ENCODE measurements at places on chromosomes 3 and 15. TPM values are rescaled to one million over a fixed set of nuclear protein-coding genes. Genes with fewer than 3 reads are reported as not detected.
A peak's percentile ranks its signal among the peaks of the same experiment; 100 is the strongest.

Gene FGF12
- total RNA-seq = 0.19 TPM

Gene CHRNA3
- total RNA-seq = 22.0 TPM

Gene THRB
- total RNA-seq = 2.2 TPM

Gene STAC
- total RNA-seq = 1.7 TPM

Gene THSD4
- 2.2 TPM for total RNA-seq

Gene C2CD4B
- total RNA-seq = 2.7 TPM

Gene CTXND1
- total RNA-seq = 0.05 TPM

Gene CRYGS
- total RNA-seq = 3.1 TPM

Gene CLRN1
- under 0.01 TPM for total RNA-seq

Gene IL5RA
- 0.85 TPM for total RNA-seq

Gene PSMD2
- total RNA-seq = 136 TPM

DNA sequence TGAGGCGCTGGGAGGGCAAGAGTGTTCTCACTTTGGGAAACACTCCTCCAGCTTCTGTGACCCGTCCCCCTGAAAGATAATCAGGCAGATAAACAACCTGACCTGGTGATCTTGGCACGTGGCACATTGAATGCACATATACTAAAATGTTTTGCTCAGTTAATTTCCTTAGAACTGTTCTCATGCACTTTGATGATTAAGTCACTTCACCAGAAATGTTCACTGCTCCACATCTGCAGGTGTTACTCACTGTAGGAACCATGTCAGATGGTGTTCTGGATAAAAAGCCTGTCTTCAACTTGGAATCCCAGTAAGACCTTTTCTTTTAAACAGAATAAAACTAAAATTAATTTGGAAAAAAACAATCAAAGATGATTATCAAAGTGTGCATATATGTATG is 24.6 kb upstream of the NIPA2 start:
- no peak overlapping the region for H3K4me3 ChIP-seq
- H3K27me3 ChIP-seq = no peaks in the 10 kb centered on the region
- no peaks in the 10 kb centered on the region for H3K4me1 ChIP-seq

DNA sequence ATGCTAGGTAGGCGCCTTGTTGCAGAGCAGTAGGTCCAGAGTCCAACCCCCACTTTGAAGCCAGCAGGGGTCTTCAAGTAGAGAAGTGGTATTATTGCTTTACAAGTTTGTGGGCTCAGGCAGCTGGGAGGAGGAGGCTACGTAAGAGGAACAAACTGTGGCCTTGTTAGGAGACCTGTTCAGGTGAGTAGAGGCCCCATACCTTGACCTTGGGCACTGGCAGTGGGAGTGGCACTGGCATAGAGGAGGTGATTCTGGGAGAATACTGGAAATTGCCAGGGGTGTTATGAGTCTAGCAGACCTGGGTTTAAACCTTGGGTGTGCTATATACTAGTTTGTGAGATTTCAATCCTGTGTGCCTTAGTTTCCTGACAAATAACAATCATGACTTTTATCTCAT is 34.6 kb upstream of the SCAANT1 start:
- H3K4me1 ChIP-seq = peaks cover 15% of the 10 kb centered on the region
- no peak for DNase-seq
- H3K27ac ChIP-seq = no peak overlapping the region
- H3K27me3 ChIP-seq = no peaks in the 10 kb centered on the region

GRCh38 chr15:71011503-71012155 is 103.6 kb upstream of the THSD4 start:
- H3K27me3 ChIP-seq = no peaks in the 10 kb centered on the region
- H3K36me3 ChIP-seq = no peaks in the 10 kb centered on the region
- no peaks in the 10 kb centered on the region for H3K4me1 ChIP-seq
- no peak overlapping the region for H3K27ac ChIP-seq
- DNase-seq = no peak

DNA sequence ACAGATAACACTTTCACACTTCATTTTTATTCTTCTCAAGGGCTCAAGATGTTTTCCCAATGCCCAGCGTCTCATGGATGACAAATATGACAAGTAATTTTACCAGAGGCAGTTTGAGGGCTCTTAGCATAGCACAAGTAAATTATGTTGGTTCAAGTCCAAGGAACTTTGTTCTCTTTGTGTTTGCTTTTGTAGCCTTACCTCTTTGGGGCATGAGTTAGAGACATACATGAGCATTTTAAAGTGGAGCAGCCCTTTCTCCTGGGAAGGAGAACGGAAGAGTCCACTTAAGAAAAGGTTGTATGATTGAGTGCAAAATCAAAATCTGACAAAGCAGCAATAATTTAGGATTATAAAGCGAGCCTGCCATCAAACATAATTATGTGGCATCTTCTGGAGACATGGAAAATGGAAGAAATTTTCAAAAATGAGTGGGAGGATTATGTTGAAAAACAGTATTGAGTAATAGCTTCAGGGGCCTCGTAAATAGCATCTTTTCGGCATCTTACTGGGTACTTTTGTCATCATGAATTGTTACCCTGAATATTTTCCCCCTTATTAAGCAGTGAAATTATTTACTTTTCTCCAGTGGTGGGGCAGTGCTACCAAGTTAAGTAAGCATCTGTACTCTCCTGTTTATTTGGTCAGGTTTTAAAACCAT is 65.9 kb downstream of the PGPEP1L start:
- no peak for DNase-seq
- peaks cover 86% of the 10 kb centered on the region for H3K4me1 ChIP-seq
- peaks cover 48% of the 10 kb centered on the region for H3K36me3 ChIP-seq
- no peaks in the 10 kb centered on the region for H3K27me3 ChIP-seq

DNA sequence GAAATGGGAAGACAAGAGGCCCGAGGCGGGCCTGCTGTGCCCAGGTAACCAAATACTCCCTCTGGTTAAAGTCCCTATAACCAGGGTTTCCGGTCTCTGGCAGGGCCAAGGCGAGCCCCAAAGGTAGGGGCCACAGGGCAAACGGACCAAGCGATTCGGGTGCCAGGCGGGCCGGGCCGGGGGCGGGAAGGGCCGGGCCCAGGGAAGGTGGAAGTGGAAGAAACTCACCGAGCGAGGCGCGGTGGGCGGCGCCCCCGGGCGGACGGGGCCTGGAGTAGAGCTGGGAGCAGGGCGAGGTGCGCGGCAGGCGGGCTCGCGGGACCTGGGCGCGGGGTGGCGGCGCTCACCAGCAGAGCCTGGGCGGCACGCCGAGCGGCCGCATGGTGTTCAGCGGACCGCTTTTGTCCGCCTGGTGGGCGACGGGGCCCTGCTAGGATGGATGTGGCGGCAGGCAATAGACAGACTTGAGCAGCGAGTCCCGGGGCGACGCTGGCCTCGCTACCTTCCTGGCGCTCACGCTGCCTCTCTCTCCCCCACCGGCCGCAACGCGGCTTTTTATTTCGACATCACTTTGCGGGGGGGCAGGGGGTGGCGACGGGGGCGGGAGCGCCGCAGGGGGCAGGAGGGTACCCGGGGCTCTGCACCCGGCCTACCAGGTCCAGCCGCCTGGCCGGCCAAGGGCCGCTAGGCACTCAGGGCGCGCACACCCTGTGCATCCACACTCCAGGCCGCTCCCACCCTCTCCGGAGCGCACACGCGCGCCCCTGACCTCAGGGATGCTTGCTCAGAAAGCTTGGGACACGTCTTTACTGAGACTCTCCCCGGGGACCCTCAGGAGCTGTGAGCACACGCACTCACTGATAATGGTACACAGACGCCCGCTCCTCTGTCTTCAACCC is at the start of gene GATA2:
Gene GATA2 (minus strand): TSS at position 531 of the 899 bp plus-strand sequence. CDS start 6,170 bp downstream, outside the sequence.
- no peak within 1 kb of the TSS for H3K4me3 ChIP-seq
- peaks cover 98% of the 10 kb centered on the region for H3K27me3 ChIP-seq
- H3K4me1 ChIP-seq = peaks cover 12% of the 10 kb centered on the region

GRCh38 chr15:27850981-27851857 is 247.9 kb downstream of the OCA2 start:
- no peak overlapping the region for H3K4me3 ChIP-seq
- no peaks in the 10 kb centered on the region for H3K27me3 ChIP-seq
- H3K27ac ChIP-seq = no peak overlapping the region

DNA sequence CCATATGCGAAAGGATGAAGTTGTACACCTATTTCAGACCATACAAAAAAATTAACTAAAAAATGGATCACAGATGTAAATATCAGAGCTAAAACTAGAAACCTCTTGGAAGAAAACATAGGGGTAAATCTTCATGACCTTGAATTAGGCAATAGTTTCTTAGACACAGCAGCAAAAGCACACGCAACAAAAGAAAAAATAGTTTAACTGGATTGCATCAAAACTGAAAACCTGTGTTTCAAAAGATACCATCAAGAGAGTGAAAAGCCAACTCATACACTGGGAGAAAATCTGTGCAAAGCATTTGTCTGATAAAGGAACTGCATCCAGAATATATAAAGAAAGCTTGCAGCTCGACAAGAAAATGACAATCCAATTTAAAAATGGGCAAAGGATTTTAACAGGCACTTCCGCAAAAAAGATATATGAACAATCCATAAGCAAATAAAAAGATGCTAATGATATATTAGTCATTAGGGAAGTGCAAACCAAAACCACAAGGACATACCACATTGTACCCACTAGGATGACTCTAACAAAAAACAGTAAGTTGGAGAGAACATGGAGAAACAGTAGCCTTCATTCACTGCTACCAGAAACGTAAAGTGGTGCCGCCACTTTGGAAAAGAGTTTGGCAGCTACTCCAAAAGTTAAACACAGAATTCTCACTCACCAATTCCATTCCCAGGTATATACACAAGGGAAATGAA is 263.1 kb downstream of the ADAMTS17 start:
- H3K27me3 ChIP-seq = no peaks in the 10 kb centered on the region
- H3K4me3 ChIP-seq = no peak overlapping the region
- no peak overlapping the region for H3K27ac ChIP-seq
- DNase-seq = no peak
- no peaks in the 10 kb centered on the region for H3K4me1 ChIP-seq

GRCh38 chr3:127275287-127275781 is 12.5 kb downstream of the PRR20G start:
- H3K27me3 ChIP-seq = no peaks in the 10 kb centered on the region
- no peak overlapping the region for H3K4me3 ChIP-seq
- no peaks in the 10 kb centered on the region for H3K4me1 ChIP-seq
- H3K36me3 ChIP-seq = no peaks in the 10 kb centered on the region
- no peak overlapping the region for H3K27ac ChIP-seq

DNA sequence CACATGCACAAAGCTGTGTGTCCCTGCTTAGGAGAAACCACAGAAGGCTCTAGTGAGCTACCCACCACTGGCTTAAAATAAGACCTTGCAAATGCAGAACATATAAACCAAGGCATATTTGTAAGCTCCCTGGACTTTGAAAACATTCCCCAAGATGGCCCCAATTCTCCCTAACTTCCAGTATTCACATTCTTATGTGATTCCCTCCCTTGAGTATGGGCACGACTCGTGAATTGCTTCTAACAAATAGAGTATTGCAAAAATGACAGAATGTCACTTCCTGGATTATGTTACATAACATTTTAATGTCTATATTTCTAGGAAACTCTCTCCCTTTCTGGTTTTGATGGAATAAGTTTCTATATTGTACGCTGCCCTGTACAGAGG is 131.8 kb upstream of the MCTP2 start:
- H3K36me3 ChIP-seq = no peaks in the 10 kb centered on the region
- no peak overlapping the region for H3K27ac ChIP-seq
- H3K4me3 ChIP-seq = no peak overlapping the region
- no peaks in the 10 kb centered on the region for H3K27me3 ChIP-seq
- H3K4me1 ChIP-seq = no peaks in the 10 kb centered on the region

- H3K27ac ChIP-seq = peak overlapping the region; percentile 27
- no peak for DNase-seq
- H3K36me3 ChIP-seq = no peaks in the 10 kb centered on the region
These were observed 1.3 kb upstream of the LYSMD4 start for GRCh38 chr15:99734575-99734974.

GRCh38 chr3:64176461-64176996 is 48.7 kb downstream of the PRICKLE2 start:
- no peak for DNase-seq
- H3K27ac ChIP-seq = no peak overlapping the region
- H3K27me3 ChIP-seq = no peaks in the 10 kb centered on the region
- no peaks in the 10 kb centered on the region for H3K36me3 ChIP-seq
- no peak overlapping the region for H3K4me3 ChIP-seq

DNA sequence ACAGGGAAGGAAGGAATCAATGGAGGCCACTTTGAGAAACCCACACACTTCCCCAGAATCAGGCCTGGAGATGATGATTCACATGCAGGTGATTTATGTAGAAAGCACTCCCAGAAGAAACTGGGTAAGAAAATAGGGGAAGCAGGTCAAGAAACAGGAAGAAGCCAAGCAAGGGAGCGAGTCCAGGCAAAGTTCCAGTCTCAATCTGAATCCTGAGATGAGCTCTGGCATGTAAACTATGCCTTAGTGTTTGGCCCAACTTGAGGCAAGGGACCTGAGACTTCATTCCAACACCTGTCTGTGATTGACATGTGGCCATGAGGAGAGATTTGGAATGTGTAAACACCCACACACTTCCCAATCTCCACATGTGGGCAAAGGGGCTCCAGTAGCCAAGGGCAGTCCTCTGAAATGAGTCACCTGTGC is 61.6 kb upstream of the CTNNB1 start:
- no peak overlapping the region for H3K4me3 ChIP-seq
- no peaks in the 10 kb centered on the region for H3K4me1 ChIP-seq
- no peaks in the 10 kb centered on the region for H3K36me3 ChIP-seq

GRCh38 chr3:152891678-152892077 is 56.7 kb downstream of the P2RY1 start:
- no peak overlapping the region for H3K4me3 ChIP-seq
- H3K36me3 ChIP-seq = no peaks in the 10 kb centered on the region
- no peak for DNase-seq
- no peaks in the 10 kb centered on the region for H3K27me3 ChIP-seq

DNA sequence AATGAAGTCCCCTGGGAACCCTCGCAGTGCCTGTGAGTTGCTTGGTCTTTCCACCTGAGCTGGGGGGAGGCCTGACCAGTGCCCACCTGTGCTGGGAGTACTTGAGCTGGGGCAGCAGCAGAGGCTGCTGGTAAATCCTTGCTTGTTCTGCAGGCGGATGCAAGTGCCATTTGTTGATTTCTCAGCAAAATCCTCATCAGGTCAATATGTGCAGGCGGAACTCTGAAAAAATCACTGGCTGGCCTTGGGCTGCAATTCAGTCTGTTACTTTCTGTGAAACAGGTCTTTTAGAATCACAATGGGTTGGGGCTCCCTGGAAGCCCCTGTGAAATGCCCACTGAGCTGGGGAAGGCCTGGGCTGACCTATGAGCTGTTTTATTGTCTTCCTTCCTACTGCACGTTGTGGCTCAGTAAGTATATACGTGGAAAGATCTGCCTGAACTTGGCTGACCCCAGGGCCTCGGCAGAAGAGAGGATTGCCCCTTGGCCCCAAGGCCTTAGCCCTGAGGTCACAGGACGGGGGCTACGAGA is 182.0 kb upstream of the RGMA start:
- H3K27me3 ChIP-seq = no peaks in the 10 kb centered on the region
- no peak overlapping the region for H3K27ac ChIP-seq
- H3K4me3 ChIP-seq = no peak overlapping the region

DNA sequence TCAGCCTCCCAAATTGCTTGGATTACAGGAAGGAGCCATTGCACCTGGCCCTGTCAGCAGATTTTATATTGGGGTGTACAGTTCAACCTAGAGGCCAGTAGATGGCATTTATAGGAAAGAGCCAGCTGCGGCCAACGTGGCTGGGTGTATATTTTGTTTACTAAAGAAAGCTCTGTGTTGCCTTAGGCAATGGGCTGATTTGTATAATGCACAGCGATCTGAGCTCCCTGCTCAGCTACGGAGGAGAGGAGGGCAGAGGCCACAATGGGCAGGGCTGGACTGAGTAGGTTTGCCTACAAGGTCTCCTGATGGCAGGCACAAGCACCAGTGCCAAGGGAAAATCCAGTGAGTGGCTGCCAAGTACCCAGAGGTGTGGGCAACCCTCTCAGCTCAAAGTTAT is 282.4 kb downstream of the ARPP21 start:
- no peaks in the 10 kb centered on the region for H3K27me3 ChIP-seq
- no peaks in the 10 kb centered on the region for H3K36me3 ChIP-seq
- H3K4me3 ChIP-seq = no peak overlapping the region
- H3K27ac ChIP-seq = no peak overlapping the region
- no peak for DNase-seq
